Activated CD8-positive, alpha-beta memory T cell treated with anti-CD3 and anti-CD28 coated beads, Interleukin-2, amount 50 U/mL, for 48 hours (primary cell): ENCODE measurements at places on chromosomes 1 and 21.

DNA sequence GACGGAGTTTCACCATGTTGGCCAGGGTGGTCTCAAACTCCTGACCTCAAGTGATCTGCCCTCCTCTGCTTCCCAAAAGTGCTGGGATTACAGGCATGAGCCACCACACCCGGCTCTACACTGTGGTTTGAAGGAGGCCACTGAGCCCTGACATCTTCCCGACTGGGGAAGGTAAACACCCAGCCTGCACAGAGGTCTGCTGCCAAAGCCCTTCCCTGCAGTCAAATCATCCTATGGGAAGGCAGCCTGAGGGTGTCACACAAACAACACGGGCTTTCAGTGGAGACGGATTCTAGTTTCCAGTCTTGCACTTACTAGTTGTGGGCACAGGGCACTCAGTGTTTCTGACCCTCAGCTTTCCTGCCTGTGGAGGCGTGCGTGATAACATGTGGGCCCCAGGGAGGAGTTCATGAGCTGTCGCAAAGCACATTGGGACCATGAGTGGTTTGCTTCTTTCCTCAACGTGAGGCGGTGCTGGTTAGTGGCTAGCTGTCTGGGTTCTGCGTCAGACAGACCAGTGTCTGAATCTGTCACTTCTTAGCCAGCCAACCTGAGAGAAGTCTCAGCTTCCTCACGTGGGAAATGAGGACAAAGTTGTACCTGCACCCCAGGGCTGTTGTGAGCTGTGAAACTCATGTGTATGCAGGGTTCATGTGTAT is 21.5 kb upstream of the OPRD1 start:
- DNase-seq, result no peak

DNA sequence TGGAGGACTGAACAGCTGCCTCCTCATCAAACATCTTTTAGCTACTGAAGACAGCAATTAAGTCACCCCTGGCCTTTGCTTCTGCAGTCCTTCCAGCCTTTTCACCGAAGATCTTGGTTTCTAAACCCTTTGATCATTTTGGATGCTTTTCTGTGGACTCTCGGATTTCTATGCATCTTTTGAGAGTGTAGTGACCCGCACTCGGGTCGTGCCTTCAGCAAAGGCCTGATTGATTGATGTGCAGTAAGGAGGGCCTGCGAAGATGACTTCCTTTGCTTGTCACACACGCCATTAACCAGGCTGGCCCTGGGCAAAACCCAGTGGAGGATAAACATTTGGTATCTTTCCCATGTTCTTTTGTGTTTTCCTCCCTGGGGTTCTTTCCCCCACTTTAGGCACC is 157.5 kb upstream of the CD34 start:
- DNase-seq, result no peak

DNA sequence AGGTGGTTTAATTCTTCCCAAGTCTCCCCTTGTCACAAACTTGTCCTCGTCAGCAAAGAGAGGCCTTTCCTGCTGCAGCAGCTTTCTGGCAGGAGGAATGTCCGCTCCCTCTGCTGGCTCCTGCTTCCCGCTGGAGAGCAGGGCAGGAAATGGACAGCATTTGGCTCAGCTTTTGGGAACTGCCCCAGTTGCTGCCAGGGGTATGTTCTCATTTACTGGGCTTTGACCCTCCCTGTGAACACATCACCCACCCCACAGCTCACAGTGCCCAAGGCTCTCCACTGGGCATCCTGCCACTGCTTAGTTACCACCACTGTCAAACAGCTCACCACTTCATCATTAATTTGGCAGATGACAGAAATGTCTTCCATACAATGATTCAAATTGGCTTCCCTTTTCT is 75.4 kb downstream of the MRPL37 start:
- DNase-seq, result no peak

GRCh38 chr1:95370691-95371562 is 136.9 kb downstream of the RWDD3 start:
- no peak for DNase-seq

DNA sequence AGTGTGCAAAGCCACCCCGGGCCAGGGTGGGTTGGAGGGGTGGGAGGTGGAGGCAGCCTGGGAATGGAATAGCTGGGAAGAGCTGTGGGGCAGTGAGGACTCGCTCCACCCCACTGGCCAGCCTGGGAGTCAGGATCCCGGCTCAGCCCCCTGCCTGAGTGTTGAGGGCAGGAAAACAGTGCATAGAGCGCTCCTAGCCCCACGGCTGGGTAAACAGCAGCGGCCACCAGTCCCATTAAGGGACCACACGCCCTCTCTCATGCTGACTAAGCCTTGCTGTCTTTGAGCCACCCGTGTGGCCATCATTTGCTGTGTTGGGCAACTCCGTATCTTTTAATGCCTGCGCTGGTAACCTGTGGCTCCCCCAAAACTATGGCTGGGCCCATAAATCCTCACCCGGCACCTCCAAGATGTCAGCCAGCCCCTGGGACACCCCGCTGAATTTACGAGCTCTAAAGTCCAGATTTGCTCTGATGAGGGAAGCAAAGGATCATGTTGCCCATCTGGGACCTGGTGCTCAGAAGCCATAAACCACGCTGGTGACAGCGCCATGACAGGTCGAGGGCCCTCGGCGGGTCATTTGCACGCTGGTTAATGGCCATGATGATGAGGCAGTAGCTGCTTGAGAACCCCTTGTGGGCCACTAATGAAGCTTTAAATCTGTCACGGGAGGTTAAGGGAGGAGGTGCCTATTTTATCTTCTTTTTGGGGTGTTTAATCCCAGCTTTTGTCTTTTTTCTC is 34.9 kb downstream of the SYF2 start:
- DNase-seq, result no peak

- DNase-seq, result no peak
Measured at GRCh38 chr1:108107658-108108057, 92.5 kb downstream of the SLC25A24 start.

DNA sequence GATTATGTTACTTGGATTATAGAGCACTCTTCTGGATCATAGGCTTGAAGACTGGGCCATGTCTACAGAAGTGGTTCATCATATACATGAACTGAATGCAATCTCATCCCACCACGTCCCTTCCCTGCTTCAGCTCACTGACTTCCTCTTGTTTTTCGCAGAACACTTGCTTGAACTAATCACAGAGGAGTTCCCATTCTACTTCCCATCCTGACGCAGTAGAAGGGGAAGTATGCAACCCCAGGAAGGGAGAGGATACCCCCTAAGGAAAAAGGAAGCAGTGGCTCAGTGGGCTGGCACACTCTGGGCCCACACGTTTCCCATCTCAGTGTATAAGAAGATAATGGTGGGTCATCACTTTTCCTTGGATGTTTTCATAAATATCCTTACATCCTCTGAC is 36.2 kb downstream of the CASQ2 start:
- no peak for DNase-seq

- DNase-seq, result no peak
Measured at GRCh38 chr1:35810096-35810881, 2.5 kb downstream of the AGO4 start.

- DNase-seq, result no peak
Measured at GRCh38 chr1:72570815-72571214, 288.5 kb upstream of the NEGR1 start.

DNA sequence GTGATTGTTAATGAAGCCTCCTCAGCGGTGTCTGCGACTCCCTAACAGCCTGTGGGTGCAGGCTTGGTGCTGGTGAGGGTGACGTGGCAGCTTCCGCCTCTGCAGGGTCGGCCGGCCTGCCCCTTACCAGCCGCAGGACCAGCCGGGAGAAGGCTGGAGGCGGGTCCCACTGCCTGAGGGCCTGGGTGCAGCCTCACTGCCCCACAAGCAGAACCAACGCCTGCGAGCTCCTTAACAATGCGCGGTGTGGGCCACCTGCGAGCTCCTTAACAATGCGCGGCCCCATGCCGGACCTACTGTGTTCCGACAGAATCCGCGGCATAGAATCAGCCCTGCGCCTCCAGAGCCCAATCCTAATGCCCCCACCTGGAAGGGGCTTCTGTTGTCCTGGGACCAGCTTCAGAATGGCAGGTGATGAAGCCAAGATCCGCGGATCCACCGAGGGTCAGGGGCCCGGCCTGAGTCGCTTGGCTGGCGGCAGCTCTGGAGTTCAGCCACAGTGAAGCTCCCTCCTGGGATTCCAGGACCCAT is 54.4 kb upstream of the AJAP1 start:
- no peak for DNase-seq

DNA sequence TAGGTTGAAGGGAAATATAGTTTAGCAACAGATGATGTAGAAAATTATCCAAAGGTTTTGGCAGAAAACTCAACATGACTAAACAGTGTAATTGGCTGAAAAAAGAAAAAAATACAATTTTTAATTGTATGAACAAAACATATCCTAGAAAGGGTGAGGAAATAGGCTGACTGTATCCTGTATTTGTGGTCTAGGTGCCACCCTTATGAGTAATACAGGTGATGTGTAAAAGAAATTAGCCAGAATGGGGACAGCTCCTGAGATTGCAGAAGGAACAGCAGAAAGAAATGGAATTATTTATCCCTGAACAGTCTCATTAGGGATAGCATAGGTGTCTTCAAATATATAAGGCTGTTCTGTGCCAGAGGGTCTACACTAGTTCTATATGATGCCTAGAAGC is 24.6 kb downstream of the DNASE2B start:
- DNase-seq, result no peak

- DNase-seq, result no peak
Measured at GRCh38 chr21:31607791-31608190, 51.7 kb upstream of the SOD1 start.

GRCh38 chr1:228801068-228801467 is 65.8 kb downstream of the RHOU start:
- DNase-seq, result peak; percentile 20

- no peak for DNase-seq
Measured at GRCh38 chr1:110736900-110737605, 62.3 kb upstream of the KCNA3 start.

DNA sequence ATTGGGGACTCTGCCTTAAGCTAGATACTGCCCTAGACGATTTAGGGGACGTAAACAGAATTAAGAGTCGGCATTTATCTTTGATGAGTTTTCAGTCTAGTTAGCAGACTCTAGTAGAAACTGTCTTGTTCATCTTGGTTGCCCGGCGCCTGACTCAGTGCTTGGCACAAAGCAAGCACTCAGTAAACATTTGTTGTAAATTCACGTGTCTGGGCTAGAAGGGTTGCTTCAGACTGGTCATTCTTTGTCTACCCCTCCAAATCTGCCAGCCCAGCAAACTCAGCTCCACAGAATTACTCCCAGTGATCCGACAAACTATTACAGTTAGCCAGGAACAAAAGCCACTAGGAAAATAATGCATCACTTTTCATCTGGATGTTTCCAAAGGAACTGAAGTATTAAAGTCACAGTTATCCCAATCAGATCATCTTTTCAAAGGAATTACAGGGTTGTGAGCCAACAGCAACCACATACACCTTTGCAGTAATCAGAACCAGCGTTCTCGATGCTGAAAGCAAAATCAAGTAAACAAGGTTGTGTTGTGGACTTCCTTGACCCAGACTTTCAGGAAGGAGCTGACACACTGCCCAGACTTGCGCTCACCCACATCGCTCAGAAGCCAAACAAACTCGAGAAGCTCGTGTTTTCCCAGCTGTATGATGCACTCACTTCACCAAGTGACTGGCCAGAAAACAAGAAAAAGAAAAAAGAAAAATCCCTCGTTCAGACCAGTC is 66.5 kb upstream of the GADD45A start:
- DNase-seq, result no peak

- DNase-seq, result peak; percentile 92
Measured at GRCh38 chr1:167219646-167220536, 795 bp upstream of the POU2F1 start.

DNA sequence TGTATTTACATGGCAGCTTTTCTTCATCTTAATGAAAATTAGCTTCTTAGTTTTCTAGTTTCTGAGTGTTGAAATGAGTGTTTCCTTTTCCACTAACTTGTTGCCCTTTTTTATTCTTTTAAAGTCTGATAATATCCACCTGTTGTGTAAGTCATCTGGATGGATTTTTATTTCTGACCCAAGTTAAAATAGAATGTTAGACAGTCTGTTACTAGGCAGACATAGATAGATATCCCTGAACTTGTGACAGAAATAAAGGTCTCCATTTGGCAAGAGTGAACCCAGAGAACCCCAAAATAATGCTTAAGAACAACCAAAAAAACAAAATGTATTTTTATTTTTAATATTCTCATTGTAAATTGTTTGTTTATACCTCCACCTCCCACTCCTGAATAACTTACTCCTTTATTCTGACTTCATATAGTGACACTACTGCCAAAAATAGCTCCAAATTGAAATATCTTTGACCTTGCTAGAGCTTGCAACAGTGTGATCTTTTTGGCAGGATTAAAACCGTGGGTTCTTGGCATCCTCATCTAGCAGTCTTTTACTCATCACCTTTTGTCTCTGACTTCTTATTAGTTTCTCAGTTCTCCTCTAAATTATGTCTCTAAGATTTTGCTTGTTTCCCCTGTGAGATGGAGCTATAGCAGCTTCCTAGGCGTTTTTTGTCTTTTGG is 26.9 kb upstream of the SH3D21 start:
- DNase-seq, result no peak

- DNase-seq, result no peak
Measured at GRCh38 chr1:109716570-109717090, 4.6 kb downstream of the GSTM5 start.

GRCh38 chr1:97314685-97315084 is 593.1 kb downstream of the PTBP2 start:
- DNase-seq, result no peak

GRCh38 chr1:223765719-223766340 is 53.5 kb downstream of the CAPN2 start:
- no peak for DNase-seq

DNA sequence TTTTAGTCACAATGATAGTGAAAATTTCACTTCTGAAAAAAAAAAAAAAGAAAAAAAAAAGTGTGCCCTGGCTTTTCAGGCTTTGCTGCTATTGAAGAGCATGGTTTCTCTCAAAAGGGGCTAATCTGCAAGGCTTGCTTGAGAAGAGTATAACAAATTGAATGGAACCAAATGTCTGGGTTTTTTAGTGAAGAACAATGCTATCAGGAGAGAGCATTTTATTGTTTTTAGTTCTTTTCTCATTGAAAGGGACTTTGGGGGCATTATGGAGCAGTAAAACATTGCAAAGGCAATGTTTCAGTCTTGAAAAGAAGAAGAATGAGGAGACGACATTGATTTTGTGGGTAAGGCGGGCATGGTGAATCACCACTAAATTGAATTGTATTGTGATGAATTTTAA is 28.2 kb downstream of the VCAM1 start:
- no peak for DNase-seq

DNA sequence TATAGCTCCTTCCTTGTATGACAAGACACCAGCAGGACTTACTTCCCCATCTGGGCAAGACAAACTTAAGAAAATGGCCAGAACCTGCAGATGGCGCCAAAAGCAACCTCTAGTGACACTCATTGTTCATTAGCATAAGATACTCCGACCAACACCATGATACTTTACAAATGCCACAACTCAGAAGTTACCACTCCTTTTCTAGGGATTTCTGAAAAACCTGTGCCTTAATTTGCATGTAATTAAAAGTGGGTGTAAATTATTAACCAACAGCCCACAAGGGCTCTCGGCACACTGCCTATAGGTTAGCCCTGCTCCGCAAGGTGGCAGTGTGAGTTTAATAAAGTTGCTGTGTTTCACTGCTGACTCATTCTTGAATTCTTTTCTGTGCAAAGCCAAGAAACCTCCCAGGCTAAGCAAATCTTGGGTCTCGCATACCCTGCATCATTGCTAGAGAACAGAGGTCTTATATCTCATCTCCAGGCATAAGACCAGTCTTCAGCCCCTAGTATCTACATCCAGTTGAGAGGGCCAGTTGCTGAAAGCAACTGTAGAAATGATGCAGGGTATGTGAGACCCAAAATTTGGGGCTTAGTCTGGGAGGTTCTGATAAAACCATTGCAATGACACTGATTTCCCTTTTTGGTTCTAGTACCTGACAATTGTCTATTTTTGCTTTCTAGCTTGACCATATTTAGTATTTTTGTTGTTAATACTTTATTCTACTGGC is 86.4 kb downstream of the FAF1 start:
- peak; percentile 74 for DNase-seq

GRCh38 chr1:154094411-154094810 is 60.5 kb downstream of the NUP210L start:
- no peak for DNase-seq
